ENCODE measurements at places on chromosomes 3 and 15. TPM values are rescaled to one million over a fixed set of nuclear protein-coding genes. Genes with fewer than 3 reads are reported as not detected.

GRCh38 chr3:186425788-186426730, 64.0 kb upstream of the DGKG start:
- no peak for DNase-seq

GRCh38 chr15:39918688-39919385, 1.2 kb downstream of the GPR176 start:
- DNase-seq: no peak

- DNase-seq: no peak
These were observed 651.0 kb upstream of the NAALADL2 start for GRCh38 chr3:174208161-174208560.

GRCh38 chr3:8509961-8510360, 8.3 kb downstream of the LMCD1 start:
- no peak for DNase-seq

- no peak for DNase-seq
These were observed 1.3 kb downstream of the CILP start for GRCh38 chr15:65209701-65210643.

DNA sequence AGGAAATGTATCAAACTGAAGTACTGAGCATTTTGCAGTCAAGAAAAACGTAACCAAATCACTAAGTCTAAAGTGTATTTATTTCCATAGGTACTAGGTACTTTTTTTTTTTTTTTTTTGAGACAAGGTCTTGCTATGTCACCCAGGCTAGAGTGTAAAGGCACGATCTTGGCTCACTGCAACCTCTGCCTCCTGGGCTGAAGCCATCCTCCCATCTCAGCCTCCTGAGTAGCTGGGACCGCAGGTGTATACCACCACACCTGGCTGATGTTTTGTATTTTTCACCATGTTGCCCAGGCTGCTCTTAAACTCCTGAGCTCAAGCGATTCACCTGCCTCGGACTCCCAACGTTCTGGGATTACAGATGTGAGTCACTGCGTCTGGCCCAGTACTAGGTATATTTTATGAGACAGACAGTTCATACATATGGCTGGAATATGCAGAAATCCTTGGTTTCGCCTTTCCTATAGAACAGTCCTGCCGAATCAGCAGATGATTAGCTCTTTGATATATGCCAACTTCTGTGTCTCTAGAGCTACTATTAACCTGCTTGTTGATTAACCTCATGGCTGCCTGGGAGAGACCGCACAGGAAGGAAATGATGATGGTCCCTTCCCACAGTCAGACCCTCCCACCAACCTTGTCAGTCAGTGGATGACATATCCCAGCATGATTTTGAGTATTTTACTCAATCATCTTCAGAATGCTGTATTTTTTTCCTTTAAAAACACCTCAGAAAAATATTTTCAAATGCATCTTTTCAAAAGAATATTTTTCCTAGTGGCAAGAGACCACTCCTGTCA, 32.3 kb downstream of the TMOD3 start:
- no peak for DNase-seq

GRCh38 chr3:197343656-197344408, 45.4 kb upstream of the DLG1 start:
- peak; percentile 37 for DNase-seq

- peak; percentile 67 for DNase-seq
These were observed 21.1 kb upstream of the BCL2L10 start for GRCh38 chr15:52133510-52134220.

DNA sequence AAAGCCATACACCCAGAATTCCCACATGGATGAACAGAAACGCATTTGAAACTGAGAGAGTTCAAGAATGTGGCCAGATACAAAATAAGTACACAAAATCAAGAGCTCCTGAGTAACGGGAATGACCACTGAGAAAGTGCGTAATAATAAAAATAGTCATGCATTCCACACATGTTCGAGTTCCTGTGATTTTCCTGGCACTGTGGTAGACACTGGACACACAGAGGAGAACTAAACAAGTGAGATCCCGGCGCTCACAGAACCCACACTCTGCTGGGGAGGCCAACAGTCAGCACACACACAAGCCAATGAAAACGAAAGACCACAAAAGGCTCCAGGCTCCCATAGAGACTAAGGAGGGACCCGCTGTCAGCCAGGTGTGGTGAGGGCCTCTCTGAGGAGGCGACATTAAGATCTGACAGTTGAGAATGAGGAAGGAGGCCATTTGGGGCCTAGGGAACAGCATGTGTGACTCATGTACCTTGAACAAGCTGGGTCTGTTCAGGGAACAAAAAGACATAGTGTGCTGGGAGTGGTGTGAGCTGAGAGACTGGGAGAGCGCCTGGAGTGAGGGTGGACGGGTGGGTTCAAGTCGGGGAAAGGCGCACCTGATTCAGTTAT, 5.1 kb downstream of the FAM107A start:
- no peak for DNase-seq

GRCh38 chr15:71116942-71117341, 1.7 kb downstream of the THSD4 start:
- DNase-seq: no peak

DNA sequence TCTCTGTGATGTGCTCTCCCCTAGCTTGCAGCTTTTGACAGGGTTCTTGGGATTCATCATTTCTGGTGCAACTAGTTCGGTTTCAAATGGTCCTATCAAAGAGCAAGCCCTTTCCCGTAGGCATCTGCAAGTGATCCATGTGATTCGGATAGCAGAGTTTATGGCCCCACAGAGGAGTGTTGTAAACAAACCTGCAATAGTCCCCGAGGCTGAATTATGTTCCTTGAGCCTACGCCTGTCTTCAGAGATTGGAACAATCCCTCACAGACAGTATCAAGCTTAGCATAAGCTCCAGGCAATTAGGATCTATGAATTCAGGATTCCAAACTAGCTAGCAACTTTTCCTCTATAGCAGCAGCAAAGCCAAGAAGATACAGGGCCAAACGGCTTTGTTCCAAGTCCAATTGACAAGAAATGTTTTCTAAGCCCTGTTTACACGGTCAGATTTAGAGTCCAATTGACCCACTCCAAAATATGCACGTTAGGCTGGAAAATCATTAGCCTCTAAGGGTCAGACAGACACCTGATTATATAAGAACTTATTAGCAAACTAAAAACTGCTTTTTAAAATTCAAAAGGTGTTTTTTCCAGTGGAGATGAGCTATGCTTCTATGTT, 24.8 kb downstream of the LNP1 start:
- DNase-seq: no peak

- no peak for DNase-seq
These were observed 15.8 kb downstream of the LOXL1 start for GRCh38 chr15:73941871-73942635.

- DNase-seq: no peak
These were observed 15.0 kb upstream of the TBL1XR1 start for GRCh38 chr3:177212278-177212610.

GRCh38 chr3:42438758-42439157, 28.3 kb upstream of the LYZL4 start:
- DNase-seq: no peak

- DNase-seq: no peak
These were observed 190.8 kb upstream of the HES1 start for GRCh38 chr3:193945143-193945542.

DNA sequence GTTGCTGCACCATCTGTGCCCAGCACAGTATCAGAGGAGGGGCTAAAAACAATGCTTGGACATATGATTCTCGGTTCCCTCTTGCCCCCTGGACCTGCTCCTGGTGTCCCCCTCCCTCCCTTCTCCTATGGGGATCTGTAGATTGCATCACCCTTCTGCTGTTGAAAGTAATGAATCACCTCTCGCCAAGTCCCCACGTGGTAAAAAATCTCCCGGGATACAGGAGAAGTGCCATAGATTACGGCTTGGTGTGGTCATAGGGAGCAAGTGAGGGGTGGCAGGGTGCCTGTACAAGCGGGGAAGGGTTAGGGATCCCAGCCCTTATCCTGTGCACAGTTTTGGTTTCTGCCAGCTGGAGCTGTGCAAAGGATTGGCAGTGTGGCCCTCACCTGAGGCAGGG, 37.7 kb downstream of the AMOTL2 start:
- DNase-seq: peak; percentile 35

TLR9 gene
- total RNA-seq: 0.19 TPM

C3orf49 gene
- total RNA-seq: not detected

TIGIT gene
- total RNA-seq: 0.42 TPM

SLC2A2 gene
- 0.26 TPM for total RNA-seq

TMEM207 gene
- total RNA-seq: not detected

MUSTN1 gene
- 2.4 TPM for total RNA-seq
